ENCODE measurements at places on chromosomes 7 and 10.
A peak's percentile ranks its signal among the peaks of the same experiment; 100 is the strongest.

DNA sequence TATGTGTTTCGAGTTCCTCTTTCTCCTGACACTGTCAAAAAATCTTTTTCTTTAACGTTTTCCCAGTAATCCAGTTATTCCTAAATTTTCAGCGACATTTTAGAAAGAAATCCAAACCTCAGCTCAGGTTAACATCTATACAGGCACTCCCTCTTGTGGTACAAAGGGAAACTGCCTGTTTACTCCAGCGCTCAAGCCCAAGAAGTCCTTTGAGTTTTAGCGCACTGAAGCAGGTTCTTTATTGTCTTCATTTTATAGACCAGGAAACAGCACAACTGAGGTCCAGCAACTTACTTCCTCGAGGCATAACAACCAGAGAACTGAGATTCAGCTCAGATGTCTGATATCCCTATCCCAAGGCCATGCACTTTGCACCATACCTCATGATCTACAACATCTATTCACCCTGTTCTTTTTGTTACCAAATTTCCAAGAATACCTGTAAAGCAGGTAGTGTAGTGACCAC lies 287.2 kb upstream of the MKLN1 start:
- DNase-seq = peak; percentile 62

GRCh38 chr7:112168915-112169314 lies 37.3 kb downstream of the DOCK4 start:
- no peak for DNase-seq

DNA sequence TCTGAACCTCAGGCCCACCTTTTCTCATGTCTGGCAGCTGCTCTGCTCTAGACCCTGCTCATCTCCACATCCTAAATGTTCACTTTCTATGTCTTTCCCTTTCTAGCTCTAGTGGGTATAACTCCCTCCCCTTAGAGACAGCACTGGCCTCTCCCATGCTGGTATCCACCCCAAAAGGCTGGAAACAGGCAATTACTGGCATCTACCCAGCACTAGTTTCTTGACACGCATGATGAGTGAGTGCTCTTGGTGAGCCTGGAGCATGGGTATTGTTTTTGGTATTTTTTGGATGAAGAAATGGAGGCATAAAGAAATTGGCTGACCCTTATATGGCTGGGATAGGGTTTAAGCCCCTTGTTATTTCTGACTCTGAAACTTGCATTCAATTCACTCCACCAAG lies 156.0 kb downstream of the EGFR start:
- no peak for DNase-seq

- DNase-seq = no peak
Observed at GRCh38 chr7:130648580-130648979, 20.0 kb downstream of the COPG2 start.

GRCh38 chr10:70584909-70585544 lies 17.5 kb downstream of the PRF1 start:
- peak; percentile 84 for DNase-seq

GRCh38 chr7:116669769-116670168 lies 2.2 kb upstream of the MET start:
- no peak for DNase-seq

- no peak for DNase-seq
Observed at GRCh38 chr10:124019886-124020797, 73.3 kb downstream of the CHST15 start.
